ENCODE measurements at places on chromosomes 6 and 20. TPM values are rescaled to one million over a fixed set of nuclear protein-coding genes. Genes with fewer than 3 reads are reported as not detected.

- no peak overlapping the region for H3K27ac ChIP-seq
- no peaks in the 10 kb centered on the region for H3K4me1 ChIP-seq
- peaks cover 43% of the 10 kb centered on the region for H3K27me3 ChIP-seq
- no peaks in the 10 kb centered on the region for H3K36me3 ChIP-seq
Measured at GRCh38 chr6:7557652-7558051, 16.2 kb downstream of the DSP start.

GRCh38 chr20:63096681-63097335, 90.0 kb upstream of the BHLHE23 start:
- peaks cover 2% of the 10 kb centered on the region for H3K4me1 ChIP-seq
- no peak overlapping the region for H3K27ac ChIP-seq
- H3K4me3 ChIP-seq, result no peak overlapping the region
- no peak for DNase-seq

DNA sequence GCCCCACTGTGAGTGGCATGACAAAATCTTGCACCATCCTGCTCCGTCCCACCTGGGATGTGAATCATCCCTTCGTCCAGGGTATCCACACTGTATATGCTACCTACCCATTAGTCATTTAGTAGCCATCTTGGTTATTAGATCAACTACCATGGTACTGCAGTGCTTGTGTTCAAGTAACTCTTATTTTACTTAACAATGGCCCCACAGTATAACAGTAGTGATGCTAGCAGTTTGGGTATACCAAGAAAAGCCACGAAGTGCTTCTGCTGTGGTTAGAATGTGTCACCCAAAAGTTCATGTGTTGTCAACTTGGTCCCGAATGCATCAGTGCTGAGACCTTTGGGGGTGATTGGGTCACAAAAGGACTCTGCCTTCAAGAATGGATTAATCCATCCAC, 11.7 kb downstream of the OSER1 start:
- DNase-seq, result peak; percentile 73
- H3K27me3 ChIP-seq, result no peaks in the 10 kb centered on the region
- H3K4me3 ChIP-seq, result no peak overlapping the region
- H3K4me1 ChIP-seq, result peaks cover 44% of the 10 kb centered on the region

- H3K36me3 ChIP-seq, result no peaks in the 10 kb centered on the region
- H3K27me3 ChIP-seq, result no peaks in the 10 kb centered on the region
- DNase-seq, result no peak
- no peak overlapping the region for H3K4me3 ChIP-seq
Measured at GRCh38 chr6:84432619-84433018, 205.2 kb upstream of the CEP162 start.

Gene SLC16A10
- 6.4 TPM for total RNA-seq

DNA sequence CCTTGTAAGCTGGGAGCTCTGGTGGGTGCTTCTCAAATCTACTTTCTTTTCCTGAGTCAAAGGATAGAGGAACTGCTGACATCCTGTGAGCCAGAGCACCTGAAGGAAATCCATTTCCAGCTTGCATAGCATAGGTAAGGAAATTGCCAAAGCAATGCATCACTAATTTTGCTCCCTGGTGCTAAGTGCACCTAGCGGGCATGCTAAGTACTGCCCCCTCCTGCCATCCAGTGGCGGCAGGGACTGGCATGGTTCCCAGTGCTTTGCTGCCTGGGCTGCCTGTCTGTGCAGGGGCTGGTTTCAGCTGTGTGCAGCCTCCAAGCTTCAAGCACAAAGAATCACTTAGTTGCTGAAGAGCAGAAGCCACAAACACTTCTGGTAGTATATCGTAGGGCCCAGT, 63.9 kb downstream of the FARS2 start:
- peaks cover 15% of the 10 kb centered on the region for H3K36me3 ChIP-seq
- no peaks in the 10 kb centered on the region for H3K4me1 ChIP-seq
- DNase-seq, result no peak
- H3K27ac ChIP-seq, result no peak overlapping the region

Gene C6orf15
- total RNA-seq, result not detected

DNA sequence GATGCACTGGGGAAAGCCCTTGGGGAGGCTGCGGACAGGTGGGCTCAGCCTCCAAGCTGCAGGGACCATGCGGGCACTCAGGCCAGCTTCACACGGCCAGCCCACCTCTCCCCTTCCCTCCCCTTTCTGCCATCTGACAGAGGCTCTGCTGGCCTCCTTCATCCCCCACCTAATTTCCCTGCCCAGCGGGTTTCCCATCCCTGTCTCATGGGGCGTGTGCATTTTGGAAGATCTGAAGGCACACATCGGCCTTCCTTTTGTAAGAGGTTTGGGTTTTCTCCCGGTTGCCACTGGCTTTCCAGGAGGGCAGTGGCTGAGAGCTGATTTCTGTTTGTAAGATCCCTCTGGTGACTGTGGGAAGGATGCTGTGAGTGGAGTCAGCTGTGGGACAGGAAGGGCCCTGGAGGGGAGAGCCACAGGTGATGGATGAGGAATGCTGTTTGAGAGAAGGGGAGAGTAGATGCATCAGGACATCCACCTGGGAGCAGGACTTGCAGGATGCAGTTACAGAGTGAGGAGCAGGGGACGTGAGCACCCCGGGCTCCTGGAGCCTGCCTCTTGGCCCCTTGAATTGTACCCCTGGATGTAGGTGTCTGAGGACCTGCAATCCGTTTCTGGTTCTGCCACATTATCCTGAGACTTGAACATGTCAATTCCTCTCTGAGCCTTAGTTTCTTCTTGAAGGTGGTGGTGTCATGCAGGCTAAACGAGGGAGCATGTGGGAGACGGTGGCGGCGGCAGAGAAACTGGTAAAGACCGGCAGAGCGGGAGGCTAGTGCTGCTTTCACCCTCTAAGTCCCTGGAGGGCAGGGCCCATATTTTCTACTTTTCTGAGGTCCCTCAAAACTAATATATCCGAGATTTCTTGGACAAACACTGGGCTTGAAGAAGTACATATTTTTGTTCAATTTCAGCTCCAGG, 5.9 kb upstream of the TUBB1 start:
- H3K4me3 ChIP-seq, result no peak overlapping the region
- peaks cover 70% of the 10 kb centered on the region for H3K4me1 ChIP-seq
- peaks cover 2% of the 10 kb centered on the region for H3K36me3 ChIP-seq
- peak overlapping the region; percentile 64 for H3K27ac ChIP-seq
- no peaks in the 10 kb centered on the region for H3K27me3 ChIP-seq

DNA sequence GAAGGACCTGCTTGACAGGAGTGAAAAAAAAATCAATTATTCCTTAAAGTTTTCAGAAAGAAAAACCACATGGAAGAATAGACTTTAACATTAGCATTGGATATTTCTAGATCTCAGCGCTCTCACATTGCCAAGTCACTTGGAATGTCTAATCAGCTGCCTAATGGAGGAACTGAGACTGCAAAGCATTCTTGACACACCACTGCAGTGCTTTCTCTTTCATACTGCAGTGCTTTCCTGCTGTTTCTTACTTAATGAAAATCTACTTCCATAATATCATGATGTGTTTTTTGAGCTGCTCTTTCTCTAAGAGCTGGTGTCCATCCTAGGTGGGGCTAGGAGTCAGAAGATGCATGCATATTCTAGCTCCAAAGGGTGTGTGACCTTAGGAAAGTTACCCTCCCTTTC, 20.4 kb upstream of the MCM3 start:
- H3K27me3 ChIP-seq, result no peaks in the 10 kb centered on the region
- peak overlapping the region; percentile 59 for H3K4me3 ChIP-seq
- peak overlapping the region; percentile 83 for H3K27ac ChIP-seq
- H3K36me3 ChIP-seq, result peaks cover 4% of the 10 kb centered on the region
- no peak for DNase-seq

- peak overlapping the region; percentile 84 for H3K4me3 ChIP-seq
- DNase-seq, result peak; percentile 79
- peaks cover 10% of the 10 kb centered on the region for H3K27me3 ChIP-seq
Measured at GRCh38 chr6:13486679-13487121, 700 bp downstream of the GFOD1 start.

DNA sequence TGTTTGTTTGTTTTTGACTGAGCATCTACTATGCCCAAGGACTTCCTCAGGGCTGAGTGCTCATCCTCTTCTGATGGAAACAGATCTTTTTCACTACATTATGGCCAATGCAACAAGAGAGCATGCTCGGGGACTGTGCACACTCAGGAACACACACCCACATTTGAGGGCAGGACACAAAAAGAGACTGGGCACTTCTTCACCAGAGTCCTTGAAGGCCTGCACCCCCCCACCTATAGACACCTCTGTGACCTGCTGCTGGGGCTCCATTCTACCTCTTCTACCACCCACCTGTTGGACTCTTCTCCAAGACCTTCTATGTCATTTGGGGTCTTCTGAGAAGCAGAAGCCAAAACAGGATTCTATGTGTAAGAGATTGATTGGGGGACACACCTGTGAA, 9.2 kb upstream of the MAFB start:
- no peak overlapping the region for H3K4me3 ChIP-seq
- H3K36me3 ChIP-seq, result no peaks in the 10 kb centered on the region
- no peaks in the 10 kb centered on the region for H3K4me1 ChIP-seq
- peaks cover 65% of the 10 kb centered on the region for H3K27me3 ChIP-seq

Gene PLN
- total RNA-seq, result not detected

GRCh38 chr6:158832026-158832425, 12.9 kb upstream of the EZR start:
- no peak overlapping the region for H3K4me3 ChIP-seq
- H3K4me1 ChIP-seq, result peaks cover under 1% of the 10 kb centered on the region

DNA sequence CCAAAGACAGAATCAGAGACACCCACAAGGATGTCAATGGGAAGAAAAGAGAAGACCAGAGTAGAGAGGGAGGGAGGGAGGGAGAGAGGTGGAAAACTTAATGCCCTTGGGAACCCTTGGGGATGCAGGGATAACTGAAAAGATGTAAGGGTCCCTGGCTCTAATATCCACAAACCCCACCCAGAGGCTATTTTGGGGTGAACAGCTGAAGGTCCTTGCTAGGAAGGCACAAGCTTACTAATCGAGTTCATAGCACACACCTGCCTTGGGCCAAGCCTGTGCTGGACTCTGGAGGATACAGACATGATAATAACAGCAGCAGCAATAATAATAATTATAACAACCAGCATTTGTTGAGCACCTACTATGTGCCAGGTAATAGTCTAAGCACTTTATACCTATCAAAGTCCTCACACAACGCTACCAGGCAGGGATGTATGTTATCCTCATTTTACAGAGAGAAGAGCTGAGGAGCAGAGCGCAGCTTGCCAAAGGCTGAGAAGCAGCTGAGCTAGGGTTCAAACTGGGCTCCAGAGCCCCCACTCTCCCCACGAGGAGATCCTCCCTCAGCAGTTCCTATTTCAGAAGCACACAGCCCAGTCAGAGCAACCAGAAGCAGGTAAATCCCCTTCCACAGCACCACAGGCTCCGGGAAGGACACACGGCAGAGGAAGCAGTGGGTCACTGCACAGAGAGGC, 174.2 kb downstream of the ANKRD60 start:
- H3K27ac ChIP-seq, result no peak overlapping the region
- H3K4me3 ChIP-seq, result no peak overlapping the region
- H3K36me3 ChIP-seq, result no peaks in the 10 kb centered on the region
- H3K4me1 ChIP-seq, result no peaks in the 10 kb centered on the region
- H3K27me3 ChIP-seq, result no peaks in the 10 kb centered on the region

DNA sequence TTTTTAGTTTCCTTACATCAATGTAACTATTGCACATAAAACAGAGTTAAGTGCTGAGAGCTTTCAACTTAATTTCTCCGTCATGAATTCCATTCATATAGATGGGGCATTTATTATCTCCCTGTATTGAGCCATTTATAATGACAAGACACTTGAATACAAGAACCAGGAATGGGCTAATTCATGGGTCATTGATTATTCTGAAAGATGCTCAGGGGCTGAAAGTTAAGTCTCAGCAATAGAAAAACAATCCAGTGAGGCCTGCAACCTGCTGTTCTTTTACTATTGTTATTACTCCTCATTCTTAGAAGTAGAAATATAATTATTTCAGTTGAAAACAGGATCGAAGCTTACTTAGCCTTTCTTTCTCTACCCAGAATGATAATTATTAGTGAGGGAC, 307.7 kb downstream of the MMUT start:
- no peaks in the 10 kb centered on the region for H3K27me3 ChIP-seq
- H3K27ac ChIP-seq, result no peak overlapping the region
- no peak overlapping the region for H3K4me3 ChIP-seq
- H3K4me1 ChIP-seq, result no peaks in the 10 kb centered on the region
- no peak for DNase-seq

DNA sequence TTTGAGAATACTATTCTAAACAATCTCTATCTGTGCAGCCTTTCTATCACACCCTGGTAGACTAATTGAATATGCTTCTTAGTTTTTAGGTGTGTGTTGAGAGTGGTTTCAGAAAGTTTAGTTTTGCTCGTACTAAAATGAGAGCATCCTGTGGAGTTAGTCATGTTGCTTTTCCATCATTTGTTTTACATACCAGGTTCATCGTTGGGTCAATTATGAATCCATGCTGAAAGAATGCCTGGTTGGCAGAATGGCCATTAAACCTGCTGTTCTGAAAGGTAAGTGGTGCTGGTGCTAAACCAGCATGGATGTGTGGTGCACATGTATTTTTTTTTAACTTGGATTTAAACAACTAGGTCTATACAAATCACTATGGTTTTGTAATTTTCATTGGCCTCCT, 49.3 kb downstream of the CYB5R4 start:
- H3K4me1 ChIP-seq, result peaks cover 7% of the 10 kb centered on the region
- no peak overlapping the region for H3K4me3 ChIP-seq
- H3K27me3 ChIP-seq, result no peaks in the 10 kb centered on the region
- no peak overlapping the region for H3K27ac ChIP-seq
- peaks cover 24% of the 10 kb centered on the region for H3K36me3 ChIP-seq

DNA sequence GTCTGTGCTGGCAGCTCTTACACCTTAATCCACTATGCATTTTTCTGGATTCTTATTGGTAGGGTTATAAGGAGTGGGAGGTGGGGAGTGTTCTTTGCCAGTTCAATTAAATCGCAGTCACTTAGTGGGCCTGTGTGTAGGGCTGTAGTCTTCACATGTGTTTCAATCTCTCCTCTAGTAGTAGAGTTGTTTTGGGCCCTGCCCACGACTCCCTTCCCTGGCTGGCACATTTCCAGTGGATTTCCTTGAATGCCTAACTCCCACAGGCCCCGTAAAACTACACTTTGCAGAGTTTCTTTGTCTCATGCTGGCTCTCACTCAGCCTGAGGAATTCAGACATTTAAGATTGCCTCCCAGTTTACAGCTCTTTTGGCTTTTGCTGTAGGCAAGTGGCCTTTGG, 414.0 kb upstream of the OPRM1 start:
- no peak overlapping the region for H3K4me3 ChIP-seq
- H3K4me1 ChIP-seq, result no peaks in the 10 kb centered on the region
- H3K27me3 ChIP-seq, result no peaks in the 10 kb centered on the region
- no peaks in the 10 kb centered on the region for H3K36me3 ChIP-seq
- no peak overlapping the region for H3K27ac ChIP-seq
- DNase-seq, result no peak

Gene HCRTR2
- not detected for total RNA-seq

Gene RAET1L
- total RNA-seq, result not detected

- no peak overlapping the region for H3K27ac ChIP-seq
- no peaks in the 10 kb centered on the region for H3K36me3 ChIP-seq
- no peak for DNase-seq
- peaks cover 2% of the 10 kb centered on the region for H3K27me3 ChIP-seq
Measured at GRCh38 chr20:9966966-9967365, 67.8 kb upstream of the ANKEF1 start.

Gene CTAGE9
- not detected for total RNA-seq

Gene PRKN
- total RNA-seq, result not detected

GRCh38 chr6:116847227-116847626, 18.3 kb upstream of the GPRC6A start:
- no peaks in the 10 kb centered on the region for H3K4me1 ChIP-seq
- H3K4me3 ChIP-seq, result no peak overlapping the region
- no peaks in the 10 kb centered on the region for H3K36me3 ChIP-seq
- no peak overlapping the region for H3K27ac ChIP-seq
- no peak for DNase-seq

Gene SLC17A3
- total RNA-seq, result 0.55 TPM

Gene PSMB8
- 385 TPM for total RNA-seq

Gene PAK1IP1
- 17.6 TPM for total RNA-seq

GRCh38 chr6:1864496-1864895, 254.8 kb downstream of the FOXC1 start:
- H3K4me3 ChIP-seq, result no peak overlapping the region
- no peaks in the 10 kb centered on the region for H3K4me1 ChIP-seq
- H3K27ac ChIP-seq, result no peak overlapping the region
- DNase-seq, result no peak
- H3K27me3 ChIP-seq, result no peaks in the 10 kb centered on the region
- H3K36me3 ChIP-seq, result no peaks in the 10 kb centered on the region

Measured in activated CD8-positive, alpha-beta T cell treated with anti-CD3 and anti-CD28 coated beads, Interleukin-2, amount 10 ng/mL, durations not matched to agents 7 days and 5 days (primary cell).